ENCODE measurements at places on chromosomes 1 and 21.
A peak's percentile ranks its signal among the peaks of the same experiment; 100 is the strongest.

GRCh38 chr1:32299327-32299726, 7.4 kb downstream of the HDAC1 start:
- no peak for DNase-seq

DNA sequence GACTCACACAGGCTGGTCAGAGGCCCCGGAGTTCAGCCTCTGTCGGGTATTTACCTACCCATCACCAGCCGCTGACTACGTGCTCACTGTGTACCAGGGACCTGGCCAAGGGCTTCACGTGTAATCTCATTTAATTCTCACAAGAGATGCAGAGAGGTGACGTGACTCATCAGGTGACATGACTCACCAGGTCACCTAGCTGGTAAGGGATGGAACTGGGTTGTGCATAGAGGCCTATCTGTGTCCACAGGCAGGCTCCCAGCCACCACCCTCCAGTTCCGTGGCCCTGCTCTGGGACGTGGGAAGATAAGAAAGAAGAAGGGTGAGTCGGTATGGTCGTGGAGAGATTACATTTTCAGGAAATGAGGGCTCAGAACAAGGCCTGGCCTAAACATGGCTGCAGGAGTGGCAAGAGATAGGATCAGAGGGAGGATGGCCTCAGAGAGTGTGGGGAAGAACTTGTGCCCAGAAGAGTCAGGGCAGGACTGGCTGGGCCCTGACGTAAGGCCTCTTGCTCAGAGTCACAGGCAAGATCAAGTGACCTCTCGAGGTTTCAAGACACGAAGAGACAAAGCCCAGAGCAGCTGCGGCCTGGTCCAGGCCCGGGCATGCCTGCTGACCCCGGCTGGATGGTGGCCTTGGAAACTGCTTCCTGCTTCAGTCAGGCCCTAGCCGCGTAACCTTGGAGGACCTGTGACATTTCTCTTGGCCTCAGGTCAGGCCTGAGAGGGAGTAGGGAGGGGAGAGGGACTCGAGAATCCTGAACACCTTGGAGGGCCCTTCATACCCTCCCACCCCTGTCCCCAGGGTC, 52.7 kb upstream of the WASF2 start:
- DNase-seq, result no peak

DNA sequence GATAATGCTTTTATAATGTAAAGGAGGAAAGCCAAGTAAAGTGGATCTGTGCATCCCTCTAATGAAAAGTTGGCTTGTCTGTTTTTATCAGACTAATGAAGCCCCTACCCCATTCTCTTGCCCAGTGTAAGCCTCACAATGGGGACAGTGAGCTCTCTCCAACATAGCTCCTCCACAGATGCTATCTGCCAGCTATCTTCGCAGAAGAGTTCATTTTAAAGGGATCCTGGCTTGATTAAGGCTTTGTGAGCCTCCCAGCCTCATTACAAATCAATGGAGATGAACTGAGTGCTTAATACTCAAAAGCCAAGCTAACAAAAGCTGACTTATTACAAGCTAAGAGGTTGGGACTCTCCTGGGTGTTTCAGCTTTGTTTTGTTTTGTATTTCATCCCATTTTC, 514.7 kb downstream of the NUF2 start:
- no peak for DNase-seq

- DNase-seq, result no peak
Observed at GRCh38 chr1:186643614-186644013, 36.6 kb downstream of the PTGS2 start.

DNA sequence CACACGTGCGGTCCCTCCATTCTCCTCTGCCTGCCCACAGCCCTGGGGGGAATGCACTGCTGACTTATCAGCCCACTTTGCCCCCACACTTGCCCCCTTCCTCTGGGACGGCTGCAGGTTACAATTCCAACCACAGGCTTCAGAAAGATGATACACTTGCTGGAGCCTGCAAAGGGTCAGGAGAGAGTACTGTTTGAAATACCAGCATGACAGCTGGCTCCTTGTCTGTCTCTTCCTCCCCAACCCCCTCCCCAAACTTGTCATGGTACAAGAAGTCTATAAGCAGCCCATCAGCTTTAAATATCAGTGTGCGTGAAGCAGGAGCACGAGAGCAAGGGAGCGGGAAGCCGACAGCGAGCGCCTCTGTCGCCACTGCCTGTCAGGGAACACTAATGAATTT, 62.4 kb downstream of the ERI3 start:
- no peak for DNase-seq

GRCh38 chr1:94843846-94844245, 23.7 kb downstream of the SLC44A3 start:
- DNase-seq, result no peak

GRCh38 chr1:163387146-163387545, 65.4 kb downstream of the NUF2 start:
- DNase-seq, result no peak

GRCh38 chr1:109152196-109152595, 38.3 kb downstream of the ELAPOR1 start:
- no peak for DNase-seq

DNA sequence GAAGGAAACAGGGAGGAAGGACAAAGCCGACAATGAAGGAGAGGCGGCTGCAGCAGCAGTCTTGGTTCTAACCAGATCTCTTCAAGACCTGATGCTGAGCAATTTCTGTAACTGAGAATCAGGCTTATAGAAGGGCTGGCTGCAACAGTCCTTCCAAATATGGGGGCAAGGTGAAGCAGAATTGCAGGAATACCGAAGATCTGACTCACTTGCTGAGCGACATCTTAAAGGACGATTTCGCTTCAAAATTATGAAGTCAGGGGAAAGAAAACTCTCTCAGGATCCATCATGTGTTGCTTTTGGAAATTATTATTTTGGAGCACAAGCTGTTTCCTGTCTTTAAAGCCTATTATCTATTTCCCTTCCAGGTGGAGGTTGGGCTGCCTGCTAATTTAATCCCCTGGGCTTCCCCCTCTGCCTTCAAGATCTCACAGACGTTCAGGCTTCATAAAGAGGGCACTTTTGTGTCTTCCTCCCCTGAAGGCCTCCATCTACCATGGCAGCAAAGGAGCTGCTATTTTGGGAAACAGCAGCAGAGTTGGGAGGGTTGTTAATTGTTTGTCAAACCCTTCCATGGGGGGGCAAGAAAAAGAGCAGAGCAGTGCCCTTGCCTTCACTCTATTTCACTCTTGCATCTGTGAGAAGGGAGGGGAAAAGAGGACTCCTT, 10.8 kb upstream of the IER5 start:
- no peak for DNase-seq

DNA sequence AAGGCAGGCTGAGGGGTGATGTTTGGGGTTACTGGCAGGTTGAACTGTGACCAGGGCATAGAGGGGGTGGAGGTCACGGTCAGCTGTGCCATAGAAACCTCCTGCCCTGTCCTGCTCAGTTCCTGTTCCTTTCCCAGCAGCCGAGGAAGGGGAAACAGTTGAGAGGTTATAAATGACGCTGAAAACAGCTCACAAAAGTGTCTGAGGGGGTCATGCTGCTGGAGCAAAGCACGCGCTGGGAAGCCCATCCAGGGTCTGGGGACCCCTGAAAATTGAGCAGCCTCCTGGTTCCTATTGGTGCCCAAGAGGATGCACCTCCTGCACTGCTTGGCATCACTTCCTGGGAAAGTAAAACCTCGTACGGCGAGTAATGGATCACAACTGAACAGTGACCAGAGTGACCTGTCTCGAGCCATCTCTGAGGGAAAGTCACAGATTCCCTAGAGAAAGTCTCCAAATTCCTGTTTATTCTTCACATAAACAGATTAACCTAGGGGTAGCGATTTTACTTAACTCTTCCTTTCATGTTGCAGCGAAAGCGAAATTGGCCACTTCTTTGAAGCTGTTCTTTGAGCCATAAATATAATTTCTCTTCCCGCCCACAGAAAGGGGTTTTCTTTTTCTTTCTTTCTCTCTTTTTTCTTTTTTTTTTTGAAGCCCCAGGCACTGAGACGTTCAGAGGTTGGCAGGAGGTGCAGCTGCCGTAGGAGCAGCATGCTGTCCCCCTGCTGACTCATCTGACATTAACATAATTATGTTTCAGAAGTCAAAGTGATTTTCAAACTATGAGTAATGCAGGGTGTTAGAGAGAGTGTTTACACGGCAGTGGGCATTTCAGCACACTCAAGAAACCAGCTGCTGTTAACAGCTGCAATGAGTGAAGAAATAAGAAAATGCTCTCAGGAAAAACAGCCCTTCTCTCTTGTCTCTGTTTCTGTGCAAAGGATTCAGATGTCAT, 41.8 kb upstream of the ATF3 start:
- DNase-seq, result peak; percentile 38

- no peak for DNase-seq
Observed at GRCh38 chr1:172960454-172961208, 90.1 kb downstream of the TNFSF18 start.

DNA sequence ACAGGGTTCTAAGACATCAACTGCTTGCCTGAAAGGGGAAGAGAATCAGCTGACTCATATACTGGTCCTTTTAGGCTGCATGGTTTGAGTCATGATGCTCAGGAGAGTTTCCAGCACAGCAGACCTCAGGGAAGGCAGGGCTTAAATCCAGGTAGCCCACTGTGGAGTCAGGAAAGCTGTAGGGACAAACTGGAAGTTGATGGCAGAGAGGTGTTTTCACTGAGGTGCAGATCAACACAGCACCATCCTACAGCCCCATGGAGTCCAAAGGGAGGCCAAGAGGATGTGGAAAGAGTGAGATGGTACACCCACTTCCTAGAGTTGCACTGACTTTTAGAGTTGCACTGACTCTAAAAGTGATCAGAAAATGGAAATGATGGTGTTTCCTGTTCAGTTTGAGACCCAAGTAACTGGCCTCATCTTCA, 252.4 kb upstream of the DUSP10 start:
- DNase-seq, result no peak

GRCh38 chr1:150176593-150176992, 26.9 kb downstream of the PLEKHO1 start:
- DNase-seq, result no peak

DNA sequence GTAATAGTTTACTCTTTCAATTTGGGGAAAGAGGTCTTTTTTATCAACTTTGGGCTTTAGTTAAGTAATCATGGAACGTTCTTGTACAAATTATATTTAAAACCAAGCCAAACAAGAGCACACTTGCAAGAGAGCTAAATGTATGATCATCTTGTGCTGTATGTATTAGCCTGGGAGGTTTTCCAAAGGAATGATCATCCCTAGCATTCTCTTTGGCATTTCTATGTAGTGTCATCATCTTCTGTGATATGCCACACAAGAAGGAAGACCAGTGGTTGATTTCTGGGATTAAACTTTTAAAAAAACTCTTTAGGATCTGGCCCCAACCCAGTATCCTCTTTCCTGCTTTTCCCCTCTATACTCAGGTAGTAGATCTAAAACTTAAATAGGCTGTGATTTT, 38.4 kb upstream of the KCNQ4 start:
- no peak for DNase-seq

- no peak for DNase-seq
Observed at GRCh38 chr21:41322496-41323382, 6.1 kb downstream of the FAM3B start.

- no peak for DNase-seq
Observed at GRCh38 chr1:20578721-20579395, 10.0 kb upstream of the CDA start.

DNA sequence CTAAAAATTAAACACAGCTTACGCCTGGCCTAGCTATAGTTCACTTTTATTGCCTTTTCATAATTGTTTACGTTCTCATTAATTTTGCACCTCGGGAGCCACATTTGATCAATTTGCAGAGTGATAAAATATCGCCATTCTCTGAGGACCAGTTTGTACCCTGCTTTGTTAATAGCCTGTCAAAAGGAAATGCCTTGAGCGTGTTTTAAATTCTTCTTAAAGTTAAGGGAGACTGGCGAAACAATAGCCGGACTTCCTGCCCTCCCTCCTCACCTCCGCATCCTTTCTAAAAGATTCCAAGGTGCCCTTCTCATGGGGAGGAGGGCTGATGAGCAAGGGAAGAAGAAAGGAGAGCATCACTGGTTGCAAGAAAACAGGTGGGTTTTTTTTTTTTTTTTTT, 271.6 kb downstream of the KCNJ6 start:
- DNase-seq, result no peak

GRCh38 chr1:15618077-15618654, 908 bp downstream of the DDI2 start:
- no peak for DNase-seq

DNA sequence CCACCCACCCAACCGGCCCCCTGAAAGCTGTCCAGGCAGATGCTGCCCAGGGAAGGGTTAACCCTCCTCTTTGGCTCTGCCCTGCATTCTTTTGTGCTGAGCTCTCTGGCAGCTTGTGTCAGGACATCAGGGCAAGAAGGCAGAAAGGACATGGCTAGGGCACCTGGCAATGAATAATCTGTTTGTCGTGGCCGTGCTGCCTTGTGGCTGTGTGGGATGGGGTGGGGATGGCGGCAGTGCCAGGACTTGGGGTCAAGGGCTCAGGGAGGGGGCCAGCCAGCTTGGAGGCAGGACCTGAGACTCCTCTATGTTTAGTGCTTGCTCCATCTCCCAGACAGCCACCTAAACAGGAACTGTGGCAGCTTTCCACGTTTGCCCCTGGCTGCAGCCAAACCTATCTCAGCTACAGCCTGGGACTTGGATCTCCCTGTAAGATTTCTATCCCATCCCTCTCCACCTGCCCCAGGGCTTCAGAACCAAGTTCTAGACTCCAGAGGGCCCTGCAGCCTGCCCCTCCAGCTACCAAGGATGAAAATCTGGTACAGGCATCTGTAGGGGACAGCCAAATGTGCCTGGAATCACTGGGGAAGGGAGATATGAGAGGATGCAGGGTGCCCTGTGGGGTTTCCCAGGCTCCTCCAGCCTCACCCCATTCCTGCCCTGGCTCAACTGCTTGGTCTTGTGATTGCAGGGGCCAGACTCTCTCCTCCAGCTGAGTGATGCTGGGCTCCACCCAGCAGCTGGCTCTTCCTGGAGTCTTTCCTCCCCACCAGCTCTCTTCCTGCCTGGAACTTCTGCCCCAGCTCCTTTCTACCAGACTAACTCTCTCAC, 9.6 kb upstream of the GPR37L1 start:
- DNase-seq, result no peak

DNA sequence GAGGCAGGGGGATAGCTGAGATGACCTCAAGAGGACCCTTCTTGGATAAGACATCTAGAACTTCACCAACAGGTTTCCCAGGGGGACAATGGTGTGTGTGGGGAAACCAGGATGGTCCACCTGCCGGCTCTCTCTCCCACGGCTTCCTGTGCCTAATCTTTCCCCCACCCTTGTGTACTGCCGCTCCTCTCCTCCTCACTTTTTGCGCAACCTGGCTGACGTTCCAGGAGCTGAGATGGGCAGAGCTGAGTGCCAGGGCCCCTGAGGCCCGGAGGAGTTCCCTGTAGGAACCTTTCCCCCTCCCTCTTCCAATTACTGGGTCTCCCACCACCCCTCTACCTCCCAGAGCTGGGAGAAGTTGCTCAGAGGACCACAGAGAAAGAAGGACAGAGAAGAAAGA, 6.9 kb downstream of the SLC26A9 start:
- DNase-seq, result no peak

- DNase-seq, result no peak
Observed at GRCh38 chr21:35467566-35467965, 418.5 kb upstream of the RUNX1 start.

DNA sequence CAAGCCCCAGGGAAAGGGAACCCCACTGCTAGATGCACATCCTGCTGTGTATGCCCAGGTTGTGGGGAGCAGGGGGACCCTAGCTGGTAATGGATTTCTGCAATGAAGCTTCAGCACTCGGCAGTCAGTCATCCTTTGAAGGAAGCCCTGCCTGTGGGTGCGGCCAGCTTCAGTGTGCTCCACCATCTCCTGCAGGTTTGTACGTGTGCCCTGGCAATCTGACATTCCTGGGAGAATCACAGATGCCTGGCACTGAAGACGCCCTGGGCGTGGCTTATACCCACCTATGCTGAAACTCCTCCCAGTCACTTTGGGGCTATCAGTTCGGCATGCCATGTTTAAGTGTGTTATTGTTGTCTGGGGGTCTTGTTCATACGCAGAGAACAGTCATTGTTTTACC, 6.8 kb downstream of the SPRR5 start:
- DNase-seq, result no peak

Data from activated T-helper 1 cell treated with anti-CD3 and anti-CD28 coated beads, Interleukin-2, amount 50 U/mL, for 16 hours (primary cell).